ENCODE measurements at places on chromosomes 2 and 18.

- DNase-seq: no peak
- H3K27ac ChIP-seq: no peak overlapping the region
- H3K4me1 ChIP-seq: no peaks in the 10 kb centered on the region
- H3K36me3 ChIP-seq: no peaks in the 10 kb centered on the region
- no peaks in the 10 kb centered on the region for H3K27me3 ChIP-seq
These were observed 1603.8 kb upstream of the ACVR2A start for GRCh38 chr2:146241023-146241422.

- peaks cover 9% of the 10 kb centered on the region for H3K4me1 ChIP-seq
- no peaks in the 10 kb centered on the region for H3K27me3 ChIP-seq
- no peak overlapping the region for H3K27ac ChIP-seq
- H3K36me3 ChIP-seq: no peaks in the 10 kb centered on the region
These were observed 507.6 kb upstream of the TNP1 start for GRCh38 chr2:217367464-217367863.

- no peak overlapping the region for H3K4me3 ChIP-seq
- H3K4me1 ChIP-seq: no peaks in the 10 kb centered on the region
- H3K36me3 ChIP-seq: no peaks in the 10 kb centered on the region
- H3K27me3 ChIP-seq: no peaks in the 10 kb centered on the region
- no peak for DNase-seq
These were observed 115.4 kb downstream of the CCDC85A start for GRCh38 chr2:56299171-56299691.

DNA sequence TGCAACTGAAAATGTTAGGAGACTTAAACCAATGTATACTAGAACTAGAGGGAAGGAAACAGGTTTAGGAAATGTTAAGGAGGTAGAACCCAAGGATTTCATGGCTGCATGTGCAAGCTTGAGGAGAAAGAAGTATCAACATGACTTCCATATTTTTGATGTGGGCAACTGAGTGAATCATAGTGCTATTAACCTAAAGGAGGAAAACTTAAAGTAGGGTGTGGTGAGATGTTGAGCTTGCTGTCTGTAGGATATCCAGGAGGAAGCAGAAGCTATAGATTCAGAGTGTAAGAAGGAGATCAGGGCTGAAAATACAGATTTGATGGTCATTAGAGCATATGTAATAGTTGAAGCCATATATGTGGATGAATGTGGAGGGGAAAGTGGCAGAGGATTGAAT lies 31.5 kb downstream of the NDC80 start:
- no peak for DNase-seq
- H3K4me1 ChIP-seq: no peaks in the 10 kb centered on the region
- H3K36me3 ChIP-seq: no peaks in the 10 kb centered on the region
- H3K27me3 ChIP-seq: no peaks in the 10 kb centered on the region
- no peak overlapping the region for H3K4me3 ChIP-seq

- no peaks in the 10 kb centered on the region for H3K36me3 ChIP-seq
- DNase-seq: no peak
- H3K27ac ChIP-seq: no peak overlapping the region
- H3K27me3 ChIP-seq: no peaks in the 10 kb centered on the region
These were observed 52.9 kb upstream of the EML6 start for GRCh38 chr2:54670485-54671009.

DNA sequence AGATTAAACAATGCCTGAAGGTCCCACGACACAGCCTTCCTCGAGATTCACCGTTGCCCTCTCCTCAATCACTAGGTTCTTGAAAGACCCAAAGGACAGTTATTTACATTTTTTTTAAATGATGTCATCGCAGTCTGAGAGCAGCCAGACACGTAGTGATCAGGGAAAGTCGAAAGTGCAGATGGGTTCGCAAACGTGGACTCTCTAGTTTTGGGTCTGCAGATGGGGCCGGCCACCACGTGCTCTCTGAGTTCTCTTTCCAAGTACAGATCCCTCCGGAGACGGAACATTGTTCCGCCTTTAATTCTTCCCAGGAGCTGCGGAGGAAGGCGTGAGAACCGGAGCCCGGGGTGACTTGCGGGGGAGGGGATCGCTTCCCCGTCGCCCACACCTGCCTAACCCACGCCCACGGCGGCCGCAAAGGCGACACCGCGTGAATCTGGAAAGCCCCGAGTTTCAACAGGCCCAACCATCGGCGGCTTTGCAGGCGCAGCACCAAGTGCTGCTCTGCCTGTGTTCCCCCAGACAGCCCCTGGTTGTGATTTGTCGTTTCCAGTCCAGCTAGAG lies 54.3 kb downstream of the PKDCC start:
- H3K27me3 ChIP-seq: no peaks in the 10 kb centered on the region
- H3K27ac ChIP-seq: peak overlapping the region; percentile 84
- H3K4me3 ChIP-seq: peak overlapping the region; percentile 62
- H3K36me3 ChIP-seq: no peaks in the 10 kb centered on the region
- peaks cover 22% of the 10 kb centered on the region for H3K4me1 ChIP-seq

- H3K36me3 ChIP-seq: no peaks in the 10 kb centered on the region
- no peak overlapping the region for H3K4me3 ChIP-seq
- DNase-seq: peak; percentile 65
These were observed 77.2 kb upstream of the TXNDC2 start for GRCh38 chr18:9808295-9809241.

- no peak overlapping the region for H3K4me3 ChIP-seq
- H3K4me1 ChIP-seq: no peaks in the 10 kb centered on the region
- no peak for DNase-seq
- no peak overlapping the region for H3K27ac ChIP-seq
These were observed 81.3 kb downstream of the STRADB start for GRCh38 chr2:201532686-201533304.

DNA sequence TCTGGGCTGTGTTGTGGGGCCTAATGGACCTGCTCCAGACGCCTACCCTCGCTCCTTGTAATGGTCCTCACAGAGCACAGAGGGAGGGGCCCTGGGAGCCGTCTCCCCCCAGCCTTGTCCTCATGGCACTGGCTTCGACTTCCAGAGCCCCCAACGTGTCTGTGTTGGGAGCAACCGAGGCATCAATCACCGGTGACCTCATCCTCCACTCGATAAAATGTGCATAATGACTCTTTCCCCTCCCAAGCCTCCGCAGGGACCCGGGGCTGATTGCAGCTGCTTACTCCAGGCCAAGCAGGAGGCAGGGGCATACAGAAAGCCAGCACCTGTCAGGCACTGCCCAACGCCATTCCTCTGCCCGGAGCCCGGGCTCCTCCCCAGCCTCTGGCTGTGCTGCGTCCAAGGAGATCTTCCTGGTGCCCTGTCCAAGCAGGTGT lies 271.7 kb downstream of the NDUFA10 start:
- H3K4me1 ChIP-seq: no peaks in the 10 kb centered on the region
- no peak overlapping the region for H3K4me3 ChIP-seq
- H3K27ac ChIP-seq: no peak overlapping the region
- no peaks in the 10 kb centered on the region for H3K36me3 ChIP-seq
- H3K27me3 ChIP-seq: no peaks in the 10 kb centered on the region
- DNase-seq: no peak

DNA sequence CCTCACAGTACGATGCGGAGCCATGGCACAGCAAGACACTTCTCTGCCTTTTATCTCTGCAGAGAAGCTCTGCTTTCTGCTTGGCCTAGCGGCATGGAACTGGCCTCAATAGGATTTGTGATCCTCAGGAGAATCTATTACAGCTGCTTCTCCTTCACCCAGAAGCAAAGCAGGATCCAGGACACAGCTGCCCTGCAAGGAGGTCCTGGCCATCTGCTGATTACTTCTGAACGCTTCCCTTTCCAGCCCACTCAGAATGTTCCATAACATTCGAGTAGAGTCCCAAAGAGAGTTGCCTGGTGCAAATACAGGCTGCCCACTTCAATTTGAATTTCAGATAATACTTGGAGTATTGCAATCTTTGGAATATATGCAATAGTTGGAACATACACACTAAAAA lies 29.2 kb upstream of the KCNS3 start:
- H3K4me3 ChIP-seq: no peak overlapping the region
- H3K4me1 ChIP-seq: no peaks in the 10 kb centered on the region
- no peak overlapping the region for H3K27ac ChIP-seq
- DNase-seq: no peak

DNA sequence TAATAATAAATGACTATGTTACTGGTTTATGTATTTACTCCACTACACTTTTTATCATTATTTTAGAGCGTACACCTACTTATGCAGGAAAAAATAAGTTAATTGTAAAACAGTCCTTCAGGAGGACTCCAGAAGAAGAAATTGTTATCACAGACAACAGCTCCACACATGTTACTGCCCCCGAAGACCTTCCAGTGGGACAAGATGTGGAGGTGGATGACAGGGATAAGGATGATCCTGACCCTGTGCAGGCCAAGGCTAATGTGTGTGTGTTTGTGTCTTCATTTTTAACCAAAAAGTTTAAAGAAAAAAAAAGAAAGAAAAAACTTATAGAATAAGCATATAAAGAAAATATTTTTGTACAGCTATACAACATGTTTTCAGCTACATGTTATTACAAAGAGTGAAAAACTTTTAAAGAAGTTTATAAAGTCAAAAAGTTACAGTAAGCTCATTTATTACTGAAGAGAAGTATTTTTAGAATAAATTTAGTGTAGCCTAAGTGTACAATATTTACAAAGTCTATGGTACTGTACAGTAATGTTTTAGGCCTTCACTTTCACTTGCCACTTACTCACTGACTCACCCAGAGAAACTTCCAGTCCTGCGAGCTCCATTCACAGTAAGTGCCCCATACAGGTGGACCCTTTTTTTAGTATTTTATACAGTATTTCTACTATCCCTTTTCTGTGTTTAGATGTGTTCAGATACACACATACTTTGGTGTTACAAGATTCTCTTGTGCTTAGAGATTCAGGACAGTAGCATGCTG lies 7.5 kb downstream of the TGFBRAP1 start:
- DNase-seq: no peak
- no peak overlapping the region for H3K27ac ChIP-seq
- H3K4me3 ChIP-seq: no peak overlapping the region
- H3K27me3 ChIP-seq: no peaks in the 10 kb centered on the region

DNA sequence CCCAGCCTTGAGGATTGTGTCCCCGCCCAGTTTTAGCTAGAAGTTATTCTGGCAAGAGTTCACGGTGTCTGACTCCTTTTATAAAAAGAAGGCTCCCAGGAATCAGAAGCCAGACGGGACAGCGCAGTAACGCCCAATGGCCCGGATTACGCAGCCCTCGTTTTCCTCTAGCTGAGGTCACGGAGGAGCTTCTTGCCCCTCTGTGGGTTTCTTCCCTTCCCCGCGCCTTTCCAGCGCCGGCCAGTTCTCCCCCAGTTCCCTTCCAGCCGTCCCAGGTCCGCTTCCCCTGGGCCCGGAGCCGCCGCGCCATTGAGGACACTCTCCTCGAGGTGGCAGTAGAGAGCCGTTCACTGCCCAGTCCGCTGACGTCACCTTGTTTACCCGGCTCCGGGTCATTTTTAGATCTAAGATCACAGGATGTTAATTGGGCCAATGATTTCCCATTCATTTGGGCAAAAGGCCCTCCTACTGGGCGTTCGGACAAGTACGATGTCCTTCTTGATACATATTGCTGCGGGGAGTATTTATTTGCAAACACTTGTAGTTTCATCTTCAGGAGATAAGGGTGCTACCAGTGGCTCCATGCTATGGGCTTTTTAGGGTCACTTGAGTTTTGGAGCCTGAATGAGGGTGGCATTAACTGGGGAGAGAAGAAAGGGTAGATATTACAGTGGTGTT lies 81.5 kb upstream of the PPM1B start:
- no peaks in the 10 kb centered on the region for H3K27me3 ChIP-seq
- H3K4me3 ChIP-seq: peak overlapping the region; percentile 57
- peak overlapping the region; percentile 75 for H3K27ac ChIP-seq
- peaks cover 11% of the 10 kb centered on the region for H3K4me1 ChIP-seq
- DNase-seq: peak; percentile 93
- H3K36me3 ChIP-seq: no peaks in the 10 kb centered on the region

DNA sequence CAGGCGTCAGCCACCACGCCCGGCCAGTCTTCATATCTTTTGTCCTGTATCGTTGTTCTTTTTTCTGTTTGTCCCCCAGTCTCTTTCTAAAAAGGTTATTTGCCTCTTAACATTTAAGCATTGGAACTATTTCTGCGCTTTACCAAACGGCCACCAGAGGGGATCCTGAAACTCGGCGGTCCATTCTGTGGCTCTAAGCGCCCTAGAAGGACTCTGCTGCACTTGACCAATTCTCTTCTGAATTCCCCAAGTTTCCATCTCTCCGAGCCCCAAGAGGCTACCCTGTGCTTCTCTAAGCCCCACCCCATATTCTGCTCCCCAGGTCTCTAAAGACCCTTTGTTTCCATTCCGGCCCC lies 33.1 kb upstream of the REG3G start:
- DNase-seq: peak; percentile 38
- no peaks in the 10 kb centered on the region for H3K4me1 ChIP-seq
- H3K4me3 ChIP-seq: no peak overlapping the region
- H3K27ac ChIP-seq: no peak overlapping the region
- H3K36me3 ChIP-seq: no peaks in the 10 kb centered on the region

DNA sequence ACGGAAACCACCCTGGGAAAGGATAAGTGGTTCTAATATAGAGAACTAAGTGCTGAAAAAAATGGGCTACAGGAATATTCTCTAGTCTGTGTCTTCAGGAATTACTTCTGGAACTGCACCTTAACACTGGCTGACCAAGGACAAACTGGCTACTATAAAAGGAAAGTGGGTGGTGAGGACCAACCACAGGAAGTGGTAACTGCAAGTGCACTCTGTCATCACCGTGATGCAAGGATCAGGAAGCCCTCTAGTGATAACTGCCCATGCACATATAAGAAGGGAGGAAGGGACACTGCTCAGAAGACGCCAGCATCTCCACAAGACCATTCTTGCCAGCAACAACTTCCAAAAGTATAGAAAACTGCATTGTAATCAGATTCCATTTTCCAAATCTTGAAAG lies 424.4 kb upstream of the RGPD4 start:
- no peak overlapping the region for H3K4me3 ChIP-seq
- DNase-seq: no peak
- H3K4me1 ChIP-seq: no peaks in the 10 kb centered on the region
- H3K36me3 ChIP-seq: no peaks in the 10 kb centered on the region
- H3K27ac ChIP-seq: no peak overlapping the region

DNA sequence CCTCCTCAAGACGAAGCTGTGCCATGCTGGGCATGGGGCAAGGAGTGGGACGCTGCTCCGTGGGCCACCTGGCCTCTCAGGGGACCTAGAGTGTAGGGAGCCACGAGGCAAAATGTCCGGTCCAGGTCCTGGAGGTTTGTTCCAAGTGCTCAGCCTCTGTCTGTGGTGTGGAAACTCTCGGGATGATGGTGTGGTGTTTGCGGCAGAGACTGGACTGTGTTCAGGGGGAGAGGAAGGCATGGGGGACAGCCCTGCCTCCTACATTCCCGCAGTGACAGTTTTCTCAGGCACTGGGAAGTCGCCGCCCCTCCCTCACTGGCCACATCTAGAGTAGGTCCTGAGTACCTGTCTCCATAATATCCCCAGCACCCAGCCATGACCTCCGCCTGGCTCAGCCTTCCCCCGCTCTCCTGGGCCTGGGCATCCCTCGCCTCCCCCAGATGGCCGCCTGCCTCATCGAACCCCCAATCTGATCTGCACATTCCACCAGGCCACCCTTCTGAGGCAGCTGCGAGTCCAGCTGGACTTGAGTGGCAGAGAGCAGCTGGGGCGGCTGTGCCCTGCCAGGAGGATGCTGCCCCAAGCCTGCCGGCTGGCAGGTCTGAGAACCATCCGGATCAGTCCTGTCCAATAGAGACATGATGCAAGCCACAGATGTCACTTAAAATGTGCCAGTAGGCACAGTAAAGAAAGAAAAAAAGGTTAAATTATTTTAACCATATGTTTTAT lies 6.2 kb downstream of the KCNIP3 start:
- no peaks in the 10 kb centered on the region for H3K4me1 ChIP-seq
- H3K36me3 ChIP-seq: no peaks in the 10 kb centered on the region
- H3K4me3 ChIP-seq: no peak overlapping the region
- DNase-seq: no peak
